Stimulated activated CD4-positive, alpha-beta T cell treated with anti-CD3 and anti-CD28 coated beads, Interleukin-15, amount 100 ng/mL, for 1 hour (primary cell): ENCODE measurements at places on chromosomes 11 and 22.

GRCh38 chr22:26887916-26888315, 230.5 kb downstream of the MIAT start:
- no peak for DNase-seq

- DNase-seq, result no peak
These were observed 120.6 kb downstream of the PAX6 start for GRCh38 chr11:31690516-31690915.

DNA sequence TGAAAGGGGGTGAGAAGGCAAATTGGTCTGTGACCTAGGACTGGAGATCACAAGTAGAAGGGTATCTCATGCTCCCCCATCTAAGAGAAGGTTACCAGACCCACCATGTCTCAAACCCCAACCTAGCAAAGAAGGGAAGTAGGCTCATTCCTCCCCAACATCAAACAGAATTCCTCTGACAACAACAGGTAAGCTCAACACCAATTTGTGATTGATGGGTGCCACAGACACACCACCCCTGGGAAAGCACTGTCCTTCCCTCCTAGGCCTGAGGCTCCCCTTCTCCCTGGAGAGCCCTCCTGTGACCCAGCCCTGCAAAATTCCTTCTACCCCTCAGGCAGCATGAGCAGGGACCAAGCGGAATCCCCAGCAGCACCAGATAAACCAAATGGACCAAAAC, 154.3 kb downstream of the BUD13 start:
- no peak for DNase-seq

- no peak for DNase-seq
These were observed 483.0 kb downstream of the BRD1 start for GRCh38 chr22:49344656-49345055.

DNA sequence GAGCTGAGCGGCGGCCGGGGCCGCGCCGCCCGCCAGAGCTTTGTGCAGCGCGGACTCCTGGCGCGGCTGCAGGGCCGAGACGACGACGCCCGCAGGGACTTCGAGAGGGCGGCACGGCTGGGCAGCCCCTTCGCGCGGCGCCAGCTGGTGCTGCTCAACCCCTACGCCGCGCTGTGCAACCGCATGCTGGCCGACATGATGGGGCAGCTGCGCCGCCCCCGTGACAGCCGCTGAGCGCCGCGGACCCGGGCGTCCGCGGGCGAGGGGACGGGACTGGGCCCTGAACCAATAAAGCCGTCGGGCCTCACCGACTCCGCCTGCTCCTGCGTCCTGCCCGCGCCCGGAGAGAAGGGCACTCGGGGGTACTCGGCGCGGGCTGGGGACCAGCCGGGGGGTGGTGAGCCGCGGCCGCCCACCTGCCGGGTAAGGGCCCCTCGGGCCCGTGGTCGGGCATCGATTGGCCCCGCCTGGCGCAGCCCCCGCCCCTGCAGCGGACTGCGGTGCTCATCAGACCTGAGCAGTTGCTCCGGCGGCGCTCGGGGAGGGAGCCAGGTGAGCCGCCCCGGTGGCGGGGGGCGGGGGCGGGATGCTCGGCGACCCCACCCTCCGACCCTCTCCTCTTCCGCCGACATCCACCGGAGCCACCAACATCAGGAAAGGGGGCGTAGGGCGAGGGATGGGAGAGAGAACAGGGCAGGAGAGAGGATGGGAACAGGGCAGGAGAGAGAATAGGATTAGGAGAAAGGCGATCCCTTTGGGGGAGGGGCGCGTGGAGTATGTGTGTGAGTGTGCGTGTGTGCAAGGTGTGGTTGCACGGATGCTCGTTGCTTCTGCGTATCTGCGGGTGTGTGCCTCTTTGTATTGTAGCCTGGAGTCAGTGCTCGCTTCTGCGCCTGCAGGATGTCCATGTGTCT, at the start of gene TMEM25:
Gene TMEM25 (plus strand): TSS at position 510 of the 914 bp plus-strand sequence. CDS start 610 bp downstream, outside the sequence.
- peak; percentile 70 for DNase-seq

- no peak for DNase-seq
These were observed 6.4 kb upstream of the ATG16L2 start for GRCh38 chr11:72807792-72808191.

GRCh38 chr22:23181721-23182308, 1.5 kb downstream of the BCR start:
- no peak for DNase-seq

DNA sequence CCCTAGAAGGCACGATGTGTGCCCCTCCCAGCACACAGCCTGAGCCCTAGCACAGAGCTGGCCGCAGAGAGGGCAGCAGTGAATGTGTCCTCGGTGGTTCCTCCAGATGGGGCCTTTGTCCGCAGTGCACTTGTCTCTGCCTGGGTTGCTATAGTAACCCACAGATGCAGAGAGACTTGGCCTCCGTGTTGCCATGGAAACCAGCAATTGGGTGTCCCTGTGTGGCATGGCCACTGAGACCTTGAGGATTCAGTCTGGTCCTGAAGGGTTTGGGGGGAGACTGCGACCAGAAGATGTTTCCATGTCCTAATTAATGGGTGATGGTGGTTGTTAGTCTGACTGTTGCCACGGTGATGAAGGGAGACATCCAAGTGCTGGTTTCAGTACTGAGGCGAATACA, 42.6 kb upstream of the TUB start:
- DNase-seq, result no peak

- peak; percentile 31 for DNase-seq
These were observed 43.2 kb upstream of the VPREB1 start for GRCh38 chr22:22201185-22201929.

- DNase-seq, result no peak
These were observed 2.3 kb upstream of the MALAT1 start for GRCh38 chr11:65496304-65497140.

DNA sequence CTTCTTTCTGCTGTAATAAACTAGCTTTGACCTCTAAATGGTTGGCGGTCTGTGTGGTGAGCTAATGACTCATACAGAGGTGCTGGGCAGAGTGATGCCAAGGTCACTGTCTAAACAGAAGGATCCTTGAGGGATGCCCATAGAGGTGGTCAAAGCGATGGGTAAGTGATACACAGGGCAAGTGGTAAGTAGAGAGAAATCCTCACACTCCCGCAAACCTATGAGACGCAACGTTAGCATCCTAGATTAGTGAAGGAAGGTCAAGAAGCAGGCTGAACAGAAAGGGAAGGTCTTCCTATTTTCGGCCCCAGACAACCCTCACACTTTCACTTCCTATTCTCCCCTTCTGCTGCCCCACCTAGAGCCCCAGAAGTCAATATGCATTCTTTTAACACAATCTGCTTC, 65.6 kb upstream of the SESN3 start:
- no peak for DNase-seq

GRCh38 chr11:126776119-126776518, 224.5 kb downstream of the KIRREL3 start:
- no peak for DNase-seq

GRCh38 chr11:73397468-73398131, 21.4 kb downstream of the RELT start:
- DNase-seq, result no peak

- DNase-seq, result no peak
These were observed 1131.2 kb downstream of the FAM181B start for GRCh38 chr11:81602508-81602907.

- no peak for DNase-seq
These were observed 208.8 kb downstream of the TBC1D22A start for GRCh38 chr22:46971099-46971763.

DNA sequence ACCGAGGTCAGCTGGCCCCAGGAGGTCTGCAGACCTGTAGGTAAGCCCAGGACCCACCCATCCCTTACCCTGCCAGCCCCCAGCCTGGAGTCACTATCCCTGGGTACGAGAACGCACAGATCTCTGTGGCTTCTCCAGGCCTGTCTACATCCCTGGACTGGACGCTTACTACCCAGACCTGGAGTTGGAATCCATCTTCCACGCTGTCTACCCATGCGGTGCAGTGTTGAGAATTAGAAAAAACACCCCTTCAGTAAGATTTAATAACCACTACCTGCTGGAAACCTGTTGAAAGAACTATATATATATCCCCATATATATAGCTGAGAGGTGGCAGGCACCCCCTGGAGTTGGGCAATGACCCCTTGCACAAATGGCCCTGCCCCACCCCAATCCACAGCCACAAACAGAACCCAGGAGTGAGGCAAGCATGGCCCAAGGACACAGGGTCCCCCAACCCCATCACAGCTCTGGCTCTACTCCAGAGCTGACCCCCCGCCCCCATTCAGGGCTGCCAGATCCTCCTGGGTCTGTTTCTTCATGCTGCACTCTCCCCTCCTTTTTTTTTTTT, 17.7 kb upstream of the RGL4 start:
- no peak for DNase-seq

GRCh38 chr11:71311928-71312510, 59.6 kb upstream of the SHANK2 start:
- DNase-seq, result no peak

GRCh38 chr11:9076661-9077060, 14.7 kb downstream of the SCUBE2 start:
- no peak for DNase-seq

DNA sequence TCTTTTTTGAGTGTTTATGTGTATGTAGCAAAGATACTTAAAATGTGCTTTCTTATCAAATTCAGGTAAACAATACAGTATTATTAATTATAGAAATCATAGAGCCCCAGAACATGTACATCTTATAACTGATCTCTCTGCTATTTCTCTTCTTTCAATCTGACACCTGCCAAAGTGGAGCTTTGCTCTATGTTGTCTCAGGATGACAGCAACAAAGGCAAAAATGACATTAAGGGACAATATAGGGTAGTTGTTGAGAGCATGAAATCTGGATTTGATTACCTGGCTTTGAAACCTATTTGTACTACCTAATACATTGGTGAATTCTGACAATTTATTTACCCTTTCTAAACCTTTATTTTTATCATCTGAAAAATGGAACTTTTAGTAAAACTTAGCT, 7.0 kb downstream of the OR5J2 start:
- no peak for DNase-seq

DNA sequence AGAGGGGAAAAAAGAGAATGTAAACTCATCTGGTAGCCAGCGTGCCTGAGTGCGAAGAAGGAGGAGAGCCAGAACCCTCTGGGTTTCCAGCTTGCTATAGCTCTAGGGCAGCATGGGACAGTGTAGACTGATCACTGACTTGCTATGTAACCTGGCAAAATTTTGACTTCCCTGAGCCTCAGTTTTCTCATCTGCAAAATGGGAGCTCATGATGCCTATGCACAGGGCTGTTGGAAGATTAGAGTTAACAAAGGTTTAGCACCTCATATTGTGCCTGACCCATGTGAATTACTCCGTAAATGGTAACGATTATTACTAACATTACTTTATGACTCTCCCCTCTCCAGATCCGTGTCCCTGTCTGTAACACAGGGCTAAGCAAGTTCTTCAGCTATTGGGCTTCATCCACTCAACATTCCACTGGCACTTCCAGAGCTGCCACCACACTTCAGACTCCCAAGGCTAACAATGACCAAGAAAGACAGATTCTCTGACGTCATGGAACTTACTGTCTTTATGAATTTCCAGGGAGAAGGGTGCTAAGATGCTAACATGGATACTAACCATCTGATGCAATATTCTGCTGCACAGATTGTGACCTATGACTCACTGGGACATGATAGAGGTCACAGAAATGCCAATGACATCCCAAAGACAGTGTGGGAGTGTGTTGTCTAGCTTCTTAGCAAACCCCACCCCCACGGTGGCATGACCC, 195.2 kb downstream of the TRIM29 start:
- DNase-seq, result no peak

DNA sequence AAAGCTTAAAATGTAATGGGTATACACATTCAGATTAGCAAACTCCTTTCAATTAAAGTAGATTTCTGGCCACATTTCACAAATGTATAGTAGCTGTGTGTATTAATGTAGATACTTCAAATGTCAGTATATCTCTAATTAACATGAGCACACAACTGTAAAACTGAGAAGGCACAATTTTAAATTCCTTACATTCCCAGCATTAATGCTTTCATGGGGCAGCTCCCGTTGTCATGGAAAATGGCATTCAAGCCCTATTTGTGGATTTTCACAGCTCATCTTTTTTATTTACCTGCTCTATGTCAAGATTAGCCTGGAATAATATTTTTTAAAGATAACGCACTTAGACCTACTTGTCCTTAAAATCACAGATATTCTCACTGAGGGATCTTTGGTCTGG, 113.6 kb upstream of the SOX6 start:
- no peak for DNase-seq

DNA sequence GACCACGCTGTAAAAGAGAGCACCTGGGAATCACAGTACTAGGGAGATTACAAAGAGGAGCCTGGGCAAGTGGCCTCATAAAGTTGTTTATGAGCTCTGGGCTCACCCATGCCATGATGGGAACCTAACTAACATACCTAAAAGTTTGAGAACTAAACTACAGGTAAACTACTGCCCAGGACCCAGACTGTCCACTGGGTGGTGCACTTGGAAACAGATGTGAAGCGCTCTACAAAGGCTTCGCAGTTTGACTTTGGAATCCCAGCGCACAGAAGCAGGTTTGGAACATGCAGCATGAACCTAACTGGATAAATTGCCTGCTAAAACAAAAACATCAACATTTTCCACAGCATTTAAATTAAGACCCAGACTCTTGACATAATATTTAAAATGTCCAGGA, 418.6 kb downstream of the FAM181B start:
- no peak for DNase-seq

DNA sequence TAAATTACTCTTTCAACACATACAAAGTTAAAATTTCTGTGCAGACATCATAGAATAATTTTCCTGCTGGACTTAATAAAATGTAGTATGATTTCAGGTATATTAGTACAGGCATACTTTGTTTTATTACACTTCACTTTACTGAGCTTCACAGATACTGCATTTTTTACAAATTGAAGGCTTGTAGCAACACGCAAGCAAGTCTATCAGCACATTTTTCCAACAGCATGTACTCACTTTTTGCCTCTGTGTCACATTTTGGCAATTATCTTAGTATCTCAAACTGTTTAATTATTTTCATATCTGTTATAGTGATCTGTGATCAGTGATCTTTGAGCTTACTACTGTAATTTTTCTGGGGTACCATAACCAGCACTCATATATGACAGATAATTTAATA, 44.5 kb downstream of the BBOX1 start:
- no peak for DNase-seq

DNA sequence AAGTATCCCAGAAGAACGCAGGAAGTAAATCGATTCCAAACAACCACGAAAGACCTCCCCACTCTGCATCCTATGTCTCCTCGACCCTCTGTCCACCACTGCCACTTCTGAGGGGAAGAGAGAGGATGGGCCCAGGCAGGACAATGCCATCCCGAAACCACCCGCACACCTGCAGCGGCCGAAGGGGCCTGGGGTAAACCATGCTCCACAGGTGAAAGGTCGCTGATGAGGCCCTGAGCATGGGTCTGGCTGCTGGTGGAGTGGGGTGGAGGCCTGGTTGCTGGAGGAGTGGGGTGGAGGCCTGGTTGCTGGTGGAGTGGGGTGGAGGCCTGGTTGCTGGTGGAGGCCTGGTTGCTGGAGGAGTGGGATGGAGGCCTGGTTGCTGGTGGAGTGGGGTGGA, 13.1 kb downstream of the TOLLIP start:
- DNase-seq, result no peak

- DNase-seq, result no peak
These were observed 11.3 kb downstream of the PCSK7 start for GRCh38 chr11:117220568-117220967.

DNA sequence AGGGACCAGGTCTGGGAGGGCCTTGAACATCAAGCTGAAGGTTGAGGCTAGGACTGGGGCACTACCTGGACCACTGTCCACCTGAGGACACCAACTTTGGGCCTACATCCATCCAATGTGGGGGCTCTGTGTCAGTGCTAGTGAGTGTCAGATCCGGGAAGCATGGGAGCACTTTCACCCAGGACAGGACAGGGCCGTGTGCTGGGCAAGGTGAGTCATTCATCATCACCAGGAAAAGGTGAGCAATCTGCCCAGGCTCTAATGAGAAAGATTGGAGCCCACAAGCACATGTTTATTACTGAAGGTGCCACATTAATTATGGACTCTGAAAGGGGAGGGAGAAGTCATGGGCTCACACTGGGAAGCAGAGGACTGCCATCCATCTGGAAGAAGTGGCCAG, 39.7 kb upstream of the DRD2 start:
- no peak for DNase-seq
